MCF 10A (cell line): ENCODE measurements at places on chromosomes 5 and 9. TPM values are rescaled to one million over a fixed set of nuclear protein-coding genes. Genes with fewer than 3 reads are reported as not detected.
A peak's percentile ranks its signal among the peaks of the same experiment; 100 is the strongest.

GARIN3 gene
- not detected in 2 replicates for total RNA-seq

TMOD1 gene
- 0.26 TPM in 1 of 2 replicates, not detected in the other for total RNA-seq

ADCY2 gene
- total RNA-seq = not detected in 2 replicates

DYNC2I2 gene
- total RNA-seq = 31.7 and 43.7 TPM in 2 replicates

SLC6A19 gene
- not detected in 2 replicates for total RNA-seq

TIMD4 gene
- not detected in 2 replicates for total RNA-seq

EXOC3 gene
- 44.1 and 49.6 TPM in 2 replicates for total RNA-seq

SLC6A7 gene
- total RNA-seq = not detected in 2 replicates

CTXN3 gene
- total RNA-seq = not detected in 2 replicates

SKP1 gene
- 415 and 488 TPM in 2 replicates for total RNA-seq

IL7R gene
- 0.26 and 0.44 TPM in 2 replicates for total RNA-seq

DNA sequence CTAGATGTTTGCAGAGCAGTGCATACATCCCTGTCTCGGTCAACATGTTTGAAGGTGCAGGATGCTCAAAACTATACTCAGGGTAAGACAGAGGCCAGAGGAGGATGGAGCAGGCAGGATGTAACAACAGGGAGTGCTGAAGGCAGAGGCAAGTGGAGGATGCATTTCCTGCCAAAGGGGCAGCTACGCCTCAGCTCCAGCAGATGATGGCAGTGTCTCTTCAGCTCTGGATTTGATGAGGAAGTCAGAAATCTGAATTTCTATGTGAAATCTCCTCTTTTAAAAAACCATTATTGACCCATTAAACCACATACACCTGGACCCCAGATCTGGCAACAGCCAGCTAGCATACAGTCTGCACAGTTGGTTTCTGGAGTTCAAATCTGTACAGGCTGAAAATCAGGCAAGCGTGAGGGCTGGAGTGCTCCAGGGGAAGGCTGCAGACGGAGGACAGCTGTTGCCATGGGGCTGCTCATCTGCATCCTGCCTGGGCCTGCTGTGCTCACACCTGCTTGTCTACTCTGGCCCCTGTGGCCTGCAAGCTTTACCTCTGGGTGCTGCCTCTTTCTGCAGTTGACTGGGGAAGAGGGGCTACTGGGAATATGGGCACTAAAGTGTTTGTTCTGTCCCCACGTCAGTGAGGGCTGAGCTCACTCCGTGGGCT, 152.9 kb upstream of the SLC28A3 start:
- no peak for DNase-seq

DNA sequence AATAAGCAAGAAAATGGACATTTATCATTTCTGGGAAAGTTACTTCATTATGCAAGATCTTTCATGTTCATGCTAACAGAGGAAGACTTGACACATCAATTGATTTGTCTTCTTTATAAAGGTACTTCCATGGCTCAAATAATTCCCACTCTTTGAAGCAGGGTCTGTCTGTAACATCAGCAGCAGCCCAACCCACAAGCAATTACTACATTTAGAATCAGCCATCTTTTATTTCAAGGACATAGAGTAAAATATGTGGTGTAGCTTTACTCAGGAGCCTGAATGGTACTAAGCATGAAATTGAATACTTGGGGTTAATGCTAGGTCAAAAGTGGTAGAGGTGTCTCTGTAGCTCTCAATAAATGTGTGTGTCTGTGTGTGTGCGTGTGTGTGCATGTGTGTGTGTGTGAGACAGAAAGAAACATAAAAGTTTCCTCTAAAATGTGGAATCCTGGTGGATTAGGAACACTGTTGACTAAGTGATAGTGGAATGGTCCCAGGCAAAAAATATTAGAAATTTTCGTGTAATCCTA, 581.1 kb downstream of the CAAP1 start:
- no peak for DNase-seq

DNA sequence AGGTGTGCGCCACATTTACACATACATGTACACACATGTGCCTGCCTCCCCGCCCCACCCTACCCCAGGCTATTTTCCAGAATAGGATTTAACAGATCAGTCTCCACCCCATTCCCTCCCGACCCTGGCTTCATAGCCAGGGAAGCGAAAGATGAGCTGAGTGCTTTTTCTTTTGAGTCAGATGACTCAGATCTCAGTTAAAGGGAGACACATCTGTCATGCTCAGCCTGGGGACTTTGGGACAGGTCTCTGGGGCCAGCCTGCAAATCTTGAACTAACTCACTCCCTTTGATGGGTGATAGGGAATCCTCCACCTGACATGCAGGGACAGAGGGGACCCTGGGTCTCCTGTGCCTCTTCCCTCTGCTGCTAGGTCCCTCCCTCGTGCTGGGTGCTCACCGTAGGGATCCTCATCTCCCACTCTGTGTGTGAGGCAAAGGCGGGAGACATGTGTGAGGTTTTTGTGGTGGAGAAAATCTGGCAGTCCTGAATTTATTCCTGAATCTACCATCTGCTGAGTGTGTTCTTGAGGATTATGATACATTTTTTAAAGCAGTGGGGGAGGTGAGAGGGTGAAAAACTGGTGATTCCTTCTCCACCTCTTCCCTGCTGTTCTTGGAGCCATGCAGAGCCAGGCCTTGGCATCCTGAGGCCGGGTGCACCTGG, 37.7 kb downstream of the NEUROG1 start:
- DNase-seq = peak; percentile 51

- DNase-seq = no peak
These were observed 11.0 kb downstream of the NDUFS4 start for GRCh38 chr5:53571403-53571802.

- DNase-seq = no peak
These were observed 6.9 kb upstream of the PDLIM4 start for GRCh38 chr5:132250547-132250946.

DNA sequence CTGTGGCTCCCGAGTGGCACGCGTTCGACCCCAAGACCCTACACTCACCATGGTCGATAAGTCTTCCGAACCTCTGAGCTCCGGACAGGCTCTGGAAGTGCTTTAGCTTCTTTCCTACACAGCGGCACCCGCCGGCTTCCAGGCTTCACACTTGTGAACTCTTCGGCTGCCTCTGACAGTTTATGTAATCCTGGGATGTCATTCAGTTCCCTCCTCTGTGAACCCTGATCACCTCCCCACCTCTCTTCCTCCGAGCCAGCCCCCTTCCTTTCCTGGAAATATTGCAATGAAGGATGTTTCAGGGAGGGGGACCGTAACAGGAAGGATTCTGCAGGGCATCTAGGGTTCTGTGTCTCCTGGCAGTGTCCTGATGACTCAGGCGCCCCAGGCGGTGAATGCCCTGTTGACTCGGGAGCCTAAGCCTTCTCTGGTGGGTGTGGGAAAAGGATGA, at the start of gene CD14:
Gene CD14 (minus strand): TSS at position 155 of the 451 bp plus-strand sequence. CDS start 104 bp downstream, at position 51.
- peak; percentile 99 for DNase-seq

GRCh38 chr5:107217721-107218130, 453.0 kb downstream of the EFNA5 start:
- DNase-seq = peak; percentile 28

- no peak for DNase-seq
These were observed 659.9 kb downstream of the ISL1 start for GRCh38 chr5:52043137-52043536.

DNA sequence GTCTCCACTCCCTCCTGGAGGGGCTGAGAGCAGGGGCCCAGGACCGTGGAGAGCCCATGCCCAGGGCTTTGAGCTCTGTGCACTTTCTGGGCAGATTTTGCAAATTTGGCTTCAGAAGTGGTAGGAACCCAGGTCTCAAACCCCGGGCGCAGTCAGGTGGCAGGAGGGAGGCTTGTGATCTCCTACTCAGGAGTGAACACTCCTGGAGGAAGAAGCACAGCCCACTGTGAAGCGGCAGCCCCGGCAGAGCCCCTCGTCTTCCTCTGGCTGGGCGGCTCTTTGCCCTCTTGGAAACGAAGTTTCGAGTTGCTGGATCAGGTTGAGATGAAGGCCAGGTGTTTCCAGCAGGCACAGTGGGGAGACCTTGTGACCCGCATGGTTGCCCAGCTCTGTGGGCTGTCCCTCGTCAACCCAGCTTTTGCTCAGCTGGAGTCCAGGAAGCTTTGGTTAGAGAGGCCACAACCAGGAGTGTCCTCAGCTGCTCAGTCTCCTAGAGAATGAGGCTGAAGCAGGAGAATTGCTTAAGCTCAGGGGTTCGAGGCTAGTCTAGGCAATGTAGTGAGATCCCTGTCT, 48.5 kb downstream of the WNK2 start:
- DNase-seq = no peak

DNA sequence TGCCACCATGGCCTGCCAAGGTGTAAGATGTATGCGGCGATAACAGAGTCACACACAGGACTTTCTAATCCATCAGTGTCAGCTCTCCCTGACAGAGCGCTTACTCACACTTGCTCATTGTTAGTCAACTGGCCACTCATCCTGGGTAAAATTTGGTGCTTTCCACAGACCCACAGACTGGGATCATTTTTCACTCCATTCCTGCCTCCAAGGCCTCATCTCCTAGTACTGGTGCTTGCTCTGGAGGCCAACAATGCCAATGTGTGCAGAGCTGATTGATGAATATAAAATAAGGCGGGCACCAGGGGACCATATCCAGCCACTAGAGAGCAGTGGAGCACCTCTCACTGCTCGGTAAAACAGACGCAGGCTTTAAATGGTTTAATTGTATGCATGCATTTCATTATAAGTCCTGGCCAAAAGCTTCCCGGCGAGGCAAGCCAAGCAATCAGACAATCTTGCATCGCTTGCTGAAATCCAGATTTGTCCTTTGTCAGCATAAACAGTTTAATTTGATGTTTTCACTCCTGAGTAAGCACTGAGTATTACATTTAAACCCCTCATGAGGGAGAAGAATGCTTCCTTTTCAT, 22.3 kb downstream of the PSMB7 start:
- peak; percentile 95 for DNase-seq

- DNase-seq = no peak
These were observed 1571.2 kb upstream of the C9orf72 start for GRCh38 chr9:29144476-29144875.

GRCh38 chr5:178883815-178884430, 11.8 kb upstream of the ZFP2 start:
- DNase-seq = no peak

DNA sequence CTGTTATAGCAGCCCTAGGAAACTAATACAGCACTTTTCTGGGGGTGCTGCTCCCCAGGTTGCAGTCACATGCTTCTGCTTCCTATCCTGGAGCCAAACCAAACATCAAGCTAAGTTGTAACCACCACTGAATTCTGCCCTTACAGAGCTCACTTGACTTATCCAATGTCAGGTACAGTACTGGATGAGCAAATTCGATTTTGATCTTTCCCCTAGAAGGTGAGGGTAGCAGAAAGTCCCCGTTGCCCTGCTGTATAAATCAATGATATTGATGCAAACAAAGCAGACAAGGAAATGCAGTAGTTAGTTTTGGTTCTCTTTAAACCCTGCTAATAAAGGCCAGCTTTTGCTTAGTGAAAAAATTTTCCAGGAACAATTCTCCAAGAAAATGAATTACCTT, 36.4 kb downstream of the ZCCHC9 start:
- DNase-seq = no peak

- DNase-seq = no peak
These were observed 11.9 kb downstream of the SPINK6 start for GRCh38 chr5:148214665-148215185.

DNA sequence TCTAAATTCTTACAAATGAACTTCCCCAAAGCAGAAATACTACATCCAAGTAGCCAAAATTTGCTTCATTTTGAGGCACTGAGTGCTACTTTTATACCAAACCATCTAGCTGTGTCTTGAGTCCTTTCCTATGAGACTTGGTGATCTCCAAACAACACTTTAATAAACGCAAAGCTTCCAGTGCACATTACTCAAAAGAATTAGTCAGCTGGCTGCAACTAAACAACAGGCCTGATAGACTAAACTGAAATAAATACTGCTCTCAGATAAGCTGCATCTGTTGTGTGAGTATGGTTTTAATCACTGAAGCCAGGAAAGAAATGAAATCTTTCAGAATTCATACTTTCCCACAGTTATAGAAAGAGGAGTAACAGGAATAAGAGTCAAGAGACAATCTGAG, 80.3 kb downstream of the VCAN start:
- DNase-seq = no peak

DNA sequence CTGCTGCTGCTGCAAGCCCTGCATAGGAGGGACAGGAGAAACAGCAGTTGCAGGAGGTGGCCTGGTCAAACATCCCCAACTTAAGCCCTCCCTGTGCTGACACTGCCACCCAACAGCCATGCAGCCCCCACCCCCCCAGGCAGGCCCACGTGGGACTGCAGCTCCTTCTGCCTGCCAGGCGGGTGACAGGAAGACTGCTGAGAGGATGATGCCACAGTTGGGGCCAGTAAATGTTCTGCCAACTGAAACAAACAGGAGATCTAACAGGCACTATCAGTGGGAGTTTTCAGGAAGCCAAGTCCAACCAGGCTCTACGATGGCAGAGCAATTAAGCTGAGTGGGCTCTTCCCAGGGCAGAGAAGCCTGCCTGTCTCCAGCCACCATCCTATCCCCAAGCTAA, 31.1 kb downstream of the DIRAS2 start:
- DNase-seq = no peak
